ENCODE measurements at places on chromosomes 5 and 9.

DNA sequence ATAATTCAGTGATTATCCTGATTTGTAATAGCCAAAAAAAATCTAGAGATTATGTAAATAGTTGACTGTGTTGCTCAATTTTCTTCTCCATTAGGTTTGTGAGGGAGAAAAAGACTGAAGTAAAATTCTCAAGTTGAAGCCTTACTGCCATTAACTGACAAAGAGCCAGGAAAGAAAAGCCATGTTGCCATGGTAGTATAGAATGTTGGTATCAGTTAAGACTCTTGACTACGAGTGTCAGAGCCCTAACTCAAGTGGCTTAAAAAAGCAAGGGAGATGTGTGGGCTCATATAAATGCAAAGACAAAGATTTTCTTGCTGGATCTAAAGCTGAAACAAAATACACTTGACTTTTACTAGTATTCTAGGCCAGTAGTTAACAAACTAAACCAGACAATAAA is 571.7 kb downstream of the KCTD16 start:
- DNase-seq, result no peak

- no peak for DNase-seq
Observed at GRCh38 chr9:82148901-82149461, 160.4 kb downstream of the SPATA31D1 start.

- no peak for DNase-seq
Observed at GRCh38 chr5:159543326-159543725, 213.0 kb upstream of the IL12B start.

DNA sequence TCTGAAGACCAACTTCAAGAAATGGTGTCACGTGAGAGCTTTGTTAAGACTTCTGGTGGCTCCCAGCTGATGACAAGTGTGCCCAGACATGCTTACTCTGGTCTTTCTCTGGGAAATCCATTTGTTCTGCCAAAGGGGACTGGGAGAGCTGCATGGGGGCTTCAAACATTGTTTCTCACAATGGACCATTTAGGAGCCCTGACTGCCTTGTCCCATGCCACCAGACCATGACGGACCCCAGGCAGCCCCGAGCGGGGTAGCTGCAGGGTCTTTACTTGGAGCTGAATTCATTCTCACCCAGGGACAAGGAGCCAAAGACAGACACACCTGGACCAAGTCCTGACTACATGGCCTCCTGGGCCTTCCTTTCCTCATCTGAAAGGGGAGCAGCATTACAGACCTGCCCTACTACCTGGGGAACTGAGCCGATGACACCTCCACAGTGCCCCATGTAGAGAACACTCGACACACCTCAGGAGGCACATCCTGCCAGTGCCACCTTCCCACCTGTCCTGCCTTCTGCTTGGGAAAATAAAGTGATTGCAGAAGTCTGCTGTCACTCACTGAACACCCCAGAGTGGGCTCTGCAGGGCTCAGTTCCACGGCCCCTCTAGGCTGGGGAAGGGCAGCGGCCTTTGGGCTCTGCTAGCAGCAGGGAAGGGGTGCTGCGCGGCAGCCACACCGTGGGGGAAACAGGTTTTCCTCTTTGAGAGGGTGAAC is 169.0 kb downstream of the DAB2IP start:
- DNase-seq, result no peak

GRCh38 chr9:86836266-86836665 is 111.0 kb downstream of the GAS1 start:
- DNase-seq, result no peak

GRCh38 chr5:35112300-35112699 is 64.6 kb upstream of the AGXT2 start:
- DNase-seq, result no peak

- no peak for DNase-seq
Observed at GRCh38 chr9:135147938-135148337, 60.5 kb downstream of the OLFM1 start.

- no peak for DNase-seq
Observed at GRCh38 chr9:134842321-134842720, 38.3 kb upstream of the FCN2 start.

- no peak for DNase-seq
Observed at GRCh38 chr9:95506678-95507463, 9.9 kb downstream of the PTCH1 start.

- no peak for DNase-seq
Observed at GRCh38 chr9:70044490-70045307, 1.1 kb downstream of the MAMDC2 start.

DNA sequence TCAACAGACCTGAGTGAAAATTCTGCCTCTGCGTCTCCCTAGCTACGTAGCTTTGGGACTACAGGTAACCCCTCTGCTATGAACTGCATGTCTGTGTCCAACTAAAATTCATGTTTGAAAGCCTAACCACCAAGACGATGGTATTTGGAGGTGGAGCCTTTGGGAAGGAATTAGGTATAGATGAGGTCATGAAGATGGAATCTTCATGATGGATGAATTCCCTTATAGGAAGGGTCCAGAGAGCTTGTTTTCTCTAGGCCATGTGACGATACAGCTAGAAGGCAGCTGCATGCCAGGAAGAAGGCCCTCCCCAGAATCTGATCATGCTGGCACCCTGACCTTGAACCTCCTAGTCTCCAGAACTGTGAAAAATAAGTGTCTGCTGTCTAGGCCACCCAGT is 296.4 kb downstream of the SLIT3 start:
- DNase-seq, result no peak

- no peak for DNase-seq
Observed at GRCh38 chr9:78014776-78015175, 16.8 kb downstream of the GNAQ start.

- no peak for DNase-seq
Observed at GRCh38 chr5:169874621-169875020, 105.7 kb downstream of the INSYN2B start.

- DNase-seq, result no peak
Observed at GRCh38 chr9:105554042-105554441, 3.9 kb upstream of the FKTN start.

DNA sequence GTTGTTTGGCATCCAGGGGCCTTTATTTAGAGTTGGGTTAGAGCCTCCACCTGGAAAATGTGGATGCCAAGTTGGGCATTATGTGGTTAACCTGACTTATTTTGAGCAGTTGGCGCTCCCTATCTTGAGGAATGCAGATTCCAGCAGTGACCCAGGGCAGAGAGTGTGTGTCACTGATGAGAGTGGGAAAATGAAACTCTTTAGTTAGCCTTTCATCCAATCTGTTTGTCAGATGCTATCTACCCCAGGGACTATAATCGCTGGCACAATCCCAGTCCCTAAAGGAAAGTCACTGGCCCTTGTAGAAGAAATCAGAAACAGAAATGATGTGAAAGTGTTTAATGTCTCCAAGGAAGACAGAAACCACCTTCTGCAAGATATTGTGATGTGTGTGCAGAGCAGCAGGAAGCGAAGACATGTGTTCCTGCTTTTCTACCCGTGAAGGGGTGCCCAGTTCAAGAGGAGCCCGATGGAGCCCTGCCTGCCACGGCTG is 10.2 kb upstream of the STING1 start:
- no peak for DNase-seq

DNA sequence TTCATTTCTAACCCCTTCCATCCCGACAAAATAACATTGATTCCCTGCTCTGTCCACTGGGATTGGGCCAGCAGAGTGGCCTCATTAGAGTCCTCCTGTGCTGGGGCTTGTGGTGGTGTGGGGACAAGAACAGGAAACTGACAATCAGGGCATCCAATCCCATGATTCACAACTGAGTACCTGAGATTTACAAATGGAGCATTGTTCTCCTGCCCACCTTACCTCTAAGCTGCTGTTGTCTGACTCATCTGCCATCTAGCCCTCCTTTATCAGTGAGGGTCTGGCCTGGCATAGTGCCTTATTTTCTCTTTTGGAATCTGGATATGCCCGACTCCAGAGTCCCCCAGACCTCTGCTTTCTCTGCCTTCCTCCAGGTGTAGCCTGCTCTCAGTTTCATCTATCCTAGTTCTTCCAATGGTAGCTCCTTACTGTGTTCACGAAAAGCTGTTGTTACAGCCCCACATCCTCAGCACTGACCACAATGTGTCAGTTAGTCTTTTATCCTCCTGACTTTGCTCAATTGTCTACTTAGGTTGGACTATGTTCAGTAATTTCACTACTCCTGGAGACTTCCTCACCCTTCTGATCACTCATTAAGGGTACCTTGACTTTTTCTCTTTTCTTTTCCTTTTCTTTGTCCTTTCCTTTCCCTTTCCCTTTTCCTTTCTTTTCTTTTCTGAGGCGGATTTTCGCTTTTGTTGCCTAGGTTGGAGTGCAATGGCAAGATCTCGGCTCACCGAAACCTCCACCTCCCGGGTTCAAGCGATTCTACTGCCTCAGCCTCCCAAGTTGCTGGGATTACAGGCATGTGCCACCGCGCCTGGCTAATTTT is 13.4 kb downstream of the WNT8A start:
- no peak for DNase-seq

GRCh38 chr5:137040024-137040423 is 459.1 kb downstream of the SPOCK1 start:
- DNase-seq, result no peak

- DNase-seq, result no peak
Observed at GRCh38 chr9:9223175-9223574, 1389.6 kb downstream of the PTPRD start.

DNA sequence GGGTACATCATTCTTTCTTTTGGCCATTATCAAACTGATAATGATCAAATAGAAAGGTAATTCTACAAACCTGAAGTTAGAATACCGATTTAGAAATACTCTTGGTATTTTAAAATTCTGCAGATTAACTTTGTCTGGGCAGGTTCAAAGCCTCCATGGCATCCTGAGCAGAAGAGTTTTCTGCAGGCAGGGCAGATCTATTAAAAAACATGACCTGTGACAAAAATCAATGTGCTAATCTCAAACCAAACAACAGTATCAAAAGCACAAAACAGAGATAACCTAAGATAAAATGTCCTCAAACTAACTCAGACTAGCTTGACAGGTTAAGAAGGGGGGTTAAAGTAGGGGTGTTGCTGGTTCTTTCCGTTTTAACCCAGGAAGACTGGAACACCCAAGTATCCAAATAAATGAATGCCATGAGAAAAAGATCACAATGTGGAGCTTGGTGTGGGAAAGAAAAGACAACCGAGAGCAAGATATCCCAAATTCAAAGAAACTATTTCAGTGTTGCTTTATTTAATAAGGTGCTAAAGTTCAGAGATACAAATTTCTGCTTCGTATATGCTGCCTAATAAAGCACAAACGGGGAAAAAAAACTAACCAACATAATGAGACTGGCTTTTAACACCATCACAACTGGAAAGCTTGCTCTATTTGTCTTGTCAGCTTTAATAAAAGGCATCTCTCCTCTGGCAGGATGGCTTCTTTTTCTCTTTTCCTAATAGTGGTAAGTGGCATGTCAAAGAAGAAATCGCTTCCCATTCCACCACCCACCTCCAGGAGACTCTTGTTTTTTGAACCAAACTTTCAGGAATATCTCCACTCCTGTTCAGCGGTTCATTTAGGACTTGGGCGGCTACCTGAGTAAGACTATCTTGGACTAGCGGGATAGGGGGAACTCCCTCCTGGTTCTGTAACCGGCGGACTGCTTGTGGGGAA is 2.3 kb downstream of the EFNA5 start:
- no peak for DNase-seq

DNA sequence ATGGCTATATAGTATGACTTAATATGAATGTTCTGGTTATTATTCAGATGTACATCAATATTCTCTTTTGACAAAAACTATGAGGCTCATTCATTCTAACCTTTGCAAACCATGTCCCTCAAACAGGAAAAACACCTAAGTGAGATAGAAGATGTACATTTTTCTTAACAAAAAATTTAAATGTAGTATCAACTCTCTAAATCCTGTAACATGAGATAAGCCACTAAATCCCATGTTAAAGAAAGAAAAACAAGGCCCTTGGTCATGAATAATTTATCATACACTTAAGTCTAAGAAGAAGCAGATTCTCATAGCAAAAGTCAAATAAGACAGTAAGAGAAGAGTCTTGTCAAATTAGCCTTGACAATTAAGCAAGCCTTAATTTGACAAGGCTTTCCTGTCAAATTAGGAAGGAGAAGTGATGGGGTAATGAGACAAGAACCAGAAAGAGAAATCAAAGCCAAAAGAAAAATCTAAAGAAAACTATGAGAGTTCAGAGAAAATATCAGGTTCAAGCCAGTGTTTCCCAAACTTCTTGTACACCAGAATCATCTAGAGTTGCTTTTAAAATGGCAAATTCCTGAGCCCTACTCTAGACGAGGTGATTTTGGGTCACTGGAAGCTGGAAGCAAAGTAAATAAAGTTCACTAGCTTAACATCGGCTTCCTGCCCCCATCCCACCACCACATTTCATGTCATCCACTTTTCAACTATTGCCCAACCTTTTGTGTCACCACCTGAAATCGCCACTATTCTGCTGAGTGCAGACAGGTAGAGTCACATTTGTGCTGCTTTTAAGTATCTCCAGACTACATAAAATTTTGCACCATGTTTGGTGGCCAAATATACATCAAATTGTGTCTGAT is 76.5 kb downstream of the NR6A1 start:
- DNase-seq, result no peak

GRCh38 chr9:124544535-124544934 is 37.3 kb upstream of the NR5A1 start:
- no peak for DNase-seq

- no peak for DNase-seq
Observed at GRCh38 chr5:133907075-133907474, 61.4 kb downstream of the C5orf15 start.

GRCh38 chr9:91712811-91713210 is 237.2 kb downstream of the ROR2 start:
- no peak for DNase-seq

DNA sequence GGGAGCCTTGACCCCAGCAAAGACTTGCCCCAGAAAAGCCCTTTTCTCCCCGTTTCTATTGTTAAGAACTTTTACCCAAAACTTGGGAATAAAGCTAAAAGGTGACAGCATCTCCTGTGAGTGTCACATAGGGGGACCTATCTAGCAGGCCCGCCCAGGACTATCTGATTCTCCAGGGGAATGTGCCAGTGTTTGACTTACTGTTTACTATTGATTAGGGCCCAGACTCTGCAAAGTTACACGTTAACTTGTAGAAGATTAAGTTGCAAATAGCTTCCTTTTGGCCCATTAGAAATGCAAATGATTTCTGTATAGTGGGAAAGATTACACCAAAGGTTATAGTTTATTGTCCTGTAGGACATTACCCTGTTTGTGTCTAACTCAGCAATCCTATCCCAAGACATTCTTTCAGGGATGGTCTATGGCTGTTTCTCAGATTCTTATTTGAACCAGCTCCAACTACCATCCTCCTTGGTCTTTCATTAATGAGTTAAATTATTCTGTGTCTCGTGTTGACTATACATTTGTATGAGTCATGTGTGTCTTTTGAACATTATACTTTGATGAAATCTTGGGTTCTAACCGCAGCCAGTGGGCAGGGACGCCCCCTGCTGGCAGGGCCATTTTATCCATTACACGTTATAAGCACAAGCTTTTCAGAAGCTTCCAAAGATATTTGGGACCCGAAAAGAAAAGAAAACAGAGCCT is 60.7 kb downstream of the HRH2 start:
- DNase-seq, result no peak

DNA sequence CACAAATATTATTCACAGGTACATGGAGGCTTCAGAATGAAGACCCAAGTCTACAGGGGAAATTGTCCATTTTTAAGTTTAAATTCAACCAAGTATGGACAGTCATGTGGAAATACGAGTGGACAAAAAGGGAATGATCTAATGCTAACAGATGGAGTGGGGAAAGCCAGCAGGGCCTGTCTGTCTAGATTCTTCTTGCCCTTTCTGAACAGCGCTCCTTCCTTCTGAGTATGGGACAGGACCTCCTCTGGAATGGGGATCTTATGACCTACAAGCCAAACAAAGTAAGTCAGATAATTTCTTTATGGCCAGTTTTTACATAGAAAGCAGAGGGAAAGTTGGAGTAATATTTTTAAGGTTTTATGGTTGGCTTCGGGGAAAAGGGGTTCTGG is 119.8 kb upstream of the NEK6 start:
- DNase-seq, result no peak

- no peak for DNase-seq
Observed at GRCh38 chr5:89697581-89697980, 712.0 kb downstream of the CETN3 start.
